ENCODE measurements at places on chromosomes 2 and 18.
A peak's percentile ranks its signal among the peaks of the same experiment; 100 is the strongest.

GRCh38 chr2:186884587-186884986 lies 35.6 kb upstream of the ZSWIM2 start:
- DNase-seq: no peak

DNA sequence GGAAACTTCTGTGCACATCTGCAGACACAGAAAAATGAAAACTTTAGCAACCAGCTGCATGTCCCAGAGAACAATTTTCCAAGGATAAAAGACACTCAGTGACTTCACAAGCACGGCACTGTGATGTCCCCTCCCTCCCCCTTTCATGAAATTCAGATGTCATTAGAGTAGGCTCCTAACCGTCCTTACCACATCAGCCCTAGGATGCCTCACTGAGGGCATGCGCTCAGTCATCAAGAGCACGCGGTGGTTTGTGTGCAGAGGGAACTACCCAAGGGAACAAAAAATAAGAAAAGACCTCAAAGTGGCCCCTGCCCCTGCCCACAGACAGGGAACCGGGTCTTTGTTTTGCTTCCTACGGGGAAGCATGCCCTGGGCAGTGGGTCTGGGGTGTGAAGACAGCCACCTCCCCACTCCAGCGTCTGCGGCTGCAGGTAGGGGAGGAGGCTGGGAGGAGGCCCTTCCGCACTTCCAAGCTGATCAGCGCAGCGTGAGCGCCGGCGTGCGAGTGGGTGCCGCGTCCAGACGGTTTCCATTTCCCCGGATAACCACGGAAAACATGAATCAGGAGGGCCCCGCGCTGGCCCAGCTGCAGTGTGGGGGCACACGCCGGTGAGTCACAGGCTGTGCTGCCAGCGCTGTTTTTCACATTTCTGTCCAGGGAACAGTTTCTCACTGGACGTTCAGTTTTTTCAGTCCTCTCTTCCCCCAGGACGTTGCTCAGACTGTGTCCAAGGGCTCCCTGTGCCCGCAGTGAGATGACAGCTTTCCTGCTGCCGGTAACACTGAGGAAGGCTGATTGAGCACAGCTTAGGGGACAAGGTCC lies 70.6 kb downstream of the COPS8 start:
- no peak for DNase-seq

GRCh38 chr2:186968277-186968676 lies 119.3 kb upstream of the ZSWIM2 start:
- no peak for DNase-seq

- no peak for DNase-seq
Measured at GRCh38 chr2:39160982-39161381, 40.1 kb upstream of the SOS1 start.

DNA sequence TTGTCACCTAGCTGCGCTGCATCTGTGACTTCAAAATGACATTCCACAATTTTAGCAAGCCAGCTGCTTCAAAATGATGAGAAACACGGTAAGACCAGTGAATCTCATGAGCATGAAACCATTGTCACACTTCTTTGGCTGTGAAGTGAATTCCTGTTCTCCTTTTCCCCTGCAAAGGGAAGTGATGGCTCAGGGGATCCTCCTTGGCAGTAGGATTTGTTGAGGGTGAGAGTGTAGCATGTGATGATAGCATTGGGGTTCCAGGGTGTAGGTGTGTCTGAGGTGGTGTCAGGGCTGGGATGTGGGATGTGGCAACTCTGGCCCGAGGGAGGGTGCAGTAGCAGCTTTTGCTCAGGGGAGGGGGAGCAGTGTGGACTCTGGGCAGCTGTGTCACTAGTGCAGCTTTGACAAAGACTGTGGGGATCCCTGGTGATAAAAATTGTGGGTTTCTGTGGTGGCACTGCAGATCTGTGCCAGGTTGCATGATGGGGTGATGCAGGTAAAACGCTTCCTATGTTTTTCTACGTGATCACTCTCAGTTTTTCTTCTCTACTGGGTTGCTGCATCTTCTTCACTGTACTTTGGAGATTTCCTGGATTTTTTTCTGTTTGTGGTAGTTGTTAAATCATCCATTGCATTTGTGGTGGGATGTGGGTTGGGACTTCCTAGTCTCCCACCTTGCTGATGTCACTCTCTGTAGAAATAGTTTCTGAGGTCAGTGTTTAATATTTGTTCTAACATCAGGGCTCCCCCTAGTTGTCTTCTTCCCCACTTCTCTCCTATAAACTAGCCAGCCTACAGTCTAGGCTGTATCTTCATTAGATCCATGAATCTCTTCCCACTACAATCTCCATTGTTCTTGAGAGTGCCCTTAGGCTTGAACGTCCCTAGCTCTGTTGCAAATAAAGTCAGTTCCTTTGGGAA lies 107.0 kb downstream of the ACTR3 start:
- no peak for DNase-seq

GRCh38 chr2:1654696-1655374 lies 89.5 kb downstream of the PXDN start:
- DNase-seq: no peak

DNA sequence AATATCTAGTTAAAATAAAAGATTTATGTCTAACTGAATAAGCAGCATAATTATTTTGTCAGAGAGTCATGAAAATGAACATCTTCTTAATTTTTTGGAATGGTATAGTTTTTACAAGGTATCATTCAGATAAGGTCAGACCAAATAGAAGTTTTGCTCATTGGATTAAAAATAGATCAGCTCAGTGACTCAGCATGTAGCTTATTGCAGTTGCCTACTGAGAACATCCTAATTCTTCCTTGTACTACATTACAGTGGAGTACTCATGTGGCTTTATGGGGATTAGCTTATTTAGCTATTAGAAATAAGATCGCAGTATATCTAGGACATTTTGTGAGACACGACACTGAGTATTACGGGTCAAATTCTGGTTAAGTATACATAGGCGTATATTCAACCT lies 38.2 kb upstream of the PPM1B start:
- DNase-seq: no peak

DNA sequence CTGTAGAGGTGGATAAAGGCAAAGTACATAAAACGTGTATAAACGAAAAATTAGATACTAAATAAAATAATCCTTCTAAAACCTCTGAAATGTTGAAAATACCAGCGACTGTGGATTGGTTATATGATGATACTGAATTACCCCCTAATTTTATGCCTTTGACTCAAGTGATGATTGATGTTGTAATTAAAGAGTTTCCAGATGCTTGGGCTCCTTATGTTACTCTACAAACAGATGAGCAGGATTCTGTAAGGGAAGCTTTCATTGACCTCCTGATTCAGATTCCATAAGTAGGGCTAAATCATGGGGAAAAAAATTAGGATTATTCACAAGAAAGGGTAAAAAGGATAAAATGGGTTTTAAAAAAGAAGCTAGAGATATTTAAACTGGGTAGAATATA lies 418.2 kb upstream of the SLC39A10 start:
- no peak for DNase-seq

DNA sequence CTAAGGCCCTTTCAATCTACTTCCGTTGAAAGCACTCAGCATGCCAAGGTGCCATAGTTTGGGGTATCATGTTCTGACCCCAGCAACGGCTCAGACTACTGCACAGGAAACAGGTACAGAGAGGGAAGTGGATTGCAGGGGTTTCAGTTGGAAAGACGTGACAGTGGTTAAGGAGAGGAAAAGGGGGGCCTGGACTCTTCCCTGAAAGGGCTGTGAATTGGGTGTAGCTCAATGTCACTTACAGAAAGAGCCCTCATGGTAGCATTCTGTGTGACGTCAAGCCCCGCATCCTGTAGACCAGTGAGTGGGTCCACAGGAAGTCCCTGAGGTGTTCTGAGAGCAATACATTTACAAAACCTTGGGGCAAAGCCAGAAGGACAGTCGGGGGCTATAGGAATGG lies 121.5 kb upstream of the GYPC start:
- DNase-seq: no peak

DNA sequence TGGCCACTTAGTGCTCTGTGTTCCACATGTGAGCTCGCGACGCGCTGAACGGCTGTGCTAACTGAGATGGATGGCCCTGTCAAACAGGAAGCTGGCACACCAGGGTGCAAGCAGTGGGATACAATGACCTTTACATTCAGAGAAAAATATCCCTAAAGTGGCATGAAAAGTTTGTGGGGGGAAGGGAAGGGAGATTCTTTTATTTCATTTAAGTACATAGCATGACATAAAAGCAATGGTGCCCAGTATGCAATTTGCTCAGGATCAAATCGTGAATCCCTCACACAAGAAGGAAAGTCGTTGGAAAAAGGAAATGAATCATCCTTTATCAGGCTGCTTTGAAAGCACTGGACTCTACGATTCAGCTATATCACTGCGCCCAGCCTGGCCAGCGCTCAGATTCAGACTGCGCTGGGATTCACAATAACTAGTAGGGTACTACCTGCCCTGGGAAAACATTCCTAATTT lies 26.0 kb downstream of the SATB2 start:
- DNase-seq: no peak

GRCh38 chr2:108621087-108621559 lies 86.9 kb downstream of the LIMS1 start:
- peak; percentile 36 for DNase-seq

DNA sequence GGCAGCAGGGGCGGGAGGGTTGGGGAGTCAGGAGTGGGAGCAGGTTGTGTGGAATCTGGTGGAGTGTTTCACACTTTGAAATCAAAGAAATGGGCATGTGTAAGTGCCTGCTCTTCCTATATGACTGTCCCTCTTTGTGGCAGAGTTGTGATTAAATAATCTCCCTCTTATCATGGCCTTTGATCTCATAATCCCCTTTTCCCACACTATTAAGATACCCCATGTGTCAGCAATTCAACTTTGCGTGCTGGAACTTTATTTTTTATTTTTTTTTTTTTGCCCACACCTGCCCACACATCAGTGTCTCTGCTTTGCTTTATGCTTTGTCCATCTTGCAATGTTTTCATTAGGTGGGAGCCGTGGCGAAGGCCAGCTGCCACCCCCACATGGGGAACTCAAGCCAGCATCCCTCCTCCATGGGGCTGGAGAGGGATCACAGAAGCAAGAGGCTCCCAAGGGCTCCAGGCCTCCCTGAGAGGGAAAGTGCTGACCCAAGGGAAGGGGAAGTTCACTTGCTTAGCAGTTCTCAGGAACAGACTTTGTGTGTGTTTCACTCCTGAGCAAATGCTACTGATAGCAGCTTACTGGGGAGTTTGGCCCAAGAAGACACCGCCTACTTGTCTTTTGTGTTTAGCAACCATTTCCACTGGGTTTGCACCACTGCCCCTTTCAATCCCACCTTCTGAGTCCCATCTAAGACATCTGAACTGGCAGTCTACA lies 243.4 kb downstream of the BCL11A start:
- no peak for DNase-seq

DNA sequence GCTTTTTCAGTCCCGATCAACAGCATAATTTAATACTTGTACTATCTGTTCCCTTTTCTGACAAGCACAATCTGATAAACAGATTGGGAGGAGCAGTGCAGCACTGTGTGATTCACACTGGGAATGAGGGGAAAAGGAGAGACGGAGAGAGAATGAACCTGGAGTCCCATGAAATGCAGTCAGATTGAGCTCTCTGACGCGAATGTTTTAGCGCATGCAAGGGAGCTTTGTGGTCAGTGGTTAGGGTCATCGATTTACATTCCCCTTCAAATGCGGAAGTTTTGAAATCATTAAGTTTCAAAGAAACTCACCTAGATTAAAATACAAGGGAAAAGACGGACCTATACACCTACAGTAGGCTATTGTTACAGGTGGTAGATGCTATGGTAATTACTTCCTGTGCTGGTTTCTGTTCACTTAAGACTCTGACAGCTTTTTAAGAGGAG lies 99.6 kb downstream of the KCTD1 start:
- no peak for DNase-seq

GRCh38 chr2:119260646-119261492 lies 37.2 kb downstream of the STEAP3 start:
- no peak for DNase-seq

GRCh38 chr2:240646176-240646899 lies 21.1 kb downstream of the GPR35 start:
- DNase-seq: no peak

DNA sequence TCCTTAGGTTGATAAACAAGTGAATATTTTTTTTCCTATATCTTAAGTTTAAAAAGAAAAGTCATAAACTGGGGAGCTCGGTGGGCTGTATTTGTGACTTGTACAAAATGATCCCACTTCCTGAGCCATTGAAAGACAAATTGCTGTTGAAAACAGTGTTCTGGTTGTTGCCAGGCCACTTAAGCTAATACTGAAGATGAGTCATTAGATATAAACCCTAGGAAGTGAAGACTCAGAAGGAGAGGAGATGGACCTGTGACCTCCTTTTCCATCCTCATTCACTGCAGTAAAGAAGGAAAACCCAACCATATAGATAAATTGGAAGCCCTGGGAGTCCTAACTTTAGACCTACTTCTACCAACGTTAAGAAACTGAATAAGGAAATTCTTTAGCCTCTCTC lies 46.2 kb upstream of the SERPINE2 start:
- no peak for DNase-seq

DNA sequence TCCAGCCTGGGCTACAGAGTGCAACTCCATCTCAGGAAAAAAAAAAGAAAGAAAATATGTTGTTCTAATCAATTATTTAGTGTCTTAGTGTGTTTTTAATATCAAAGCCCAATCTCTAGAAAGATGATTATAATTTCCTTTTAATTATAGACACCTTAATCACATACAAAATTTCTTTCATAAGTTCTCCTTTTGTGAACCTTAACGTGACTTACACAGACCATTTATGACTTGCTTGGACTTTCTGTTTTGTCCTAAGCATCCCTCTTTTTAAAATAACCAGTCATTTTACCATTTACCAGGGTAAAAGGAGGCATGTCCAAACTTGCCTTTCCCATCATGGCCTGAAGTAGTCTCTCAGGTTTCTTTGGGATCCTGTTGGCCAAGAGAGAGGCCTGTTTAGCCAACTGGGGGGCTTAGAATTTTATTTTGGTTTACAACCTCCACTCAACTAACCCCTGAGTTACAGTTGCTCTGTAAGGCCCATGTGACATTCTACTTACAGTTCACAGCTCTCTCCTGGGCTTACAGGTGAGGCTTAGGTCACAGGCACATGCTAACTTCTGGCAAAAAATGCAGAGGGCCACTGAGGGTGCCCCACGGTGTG lies 23.9 kb upstream of the GPR155 start:
- no peak for DNase-seq

- no peak for DNase-seq
Measured at GRCh38 chr2:227082286-227082685, 81.7 kb downstream of the COL4A4 start.

GRCh38 chr2:176002688-176003210 lies 682 bp upstream of the LNPK start:
- DNase-seq: no peak

GRCh38 chr2:166230024-166230723 lies 102.4 kb upstream of the SCN1A start:
- no peak for DNase-seq

All from T-helper 17 cell (primary cell).